NCI-H1930 (cell line): ENCODE measurements at places on chromosomes 11 and 22.

- DNase-seq: no peak
Measured at GRCh38 chr11:119509282-119509841, 86.4 kb upstream of the THY1 start.

DNA sequence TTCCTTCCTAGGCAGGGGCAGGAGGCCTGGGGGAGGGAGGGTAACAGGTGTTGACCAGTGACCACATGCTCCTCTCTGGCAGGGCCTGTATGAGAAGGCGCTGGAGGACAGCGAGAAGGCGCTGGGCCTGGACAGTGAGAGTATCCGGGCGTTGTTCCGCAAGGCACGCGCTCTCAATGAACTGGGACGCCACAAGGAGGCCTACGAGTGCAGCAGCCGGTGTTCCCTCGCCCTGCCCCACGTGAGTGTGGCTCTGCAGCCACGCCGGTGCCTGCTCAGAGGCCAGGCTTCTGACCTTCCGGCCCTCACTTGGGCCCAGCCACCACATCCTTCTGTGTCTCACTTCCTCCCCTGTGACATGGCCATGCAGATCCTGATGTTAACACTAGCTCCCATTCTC, 25.8 kb downstream of the ZC3H7B start:
- no peak for DNase-seq

DNA sequence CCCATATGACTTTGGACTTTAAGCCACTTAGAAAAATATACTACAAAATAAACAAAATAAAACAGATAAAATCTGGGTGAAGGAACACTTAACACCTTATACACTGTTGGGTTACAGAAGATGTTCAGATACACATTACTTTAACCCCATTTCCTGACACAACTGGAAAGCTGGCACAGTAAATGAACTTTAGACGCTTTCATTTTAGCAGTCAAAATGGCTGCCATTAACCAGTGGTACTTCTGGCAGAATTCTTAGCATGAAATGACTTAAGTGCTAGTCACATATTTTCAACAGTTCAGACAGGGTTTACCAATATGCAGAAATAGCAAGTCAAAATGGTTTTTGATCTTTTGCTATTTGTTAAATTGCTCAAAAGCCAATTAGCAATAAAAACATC, 37.9 kb downstream of the PIK3C2A start:
- no peak for DNase-seq

DNA sequence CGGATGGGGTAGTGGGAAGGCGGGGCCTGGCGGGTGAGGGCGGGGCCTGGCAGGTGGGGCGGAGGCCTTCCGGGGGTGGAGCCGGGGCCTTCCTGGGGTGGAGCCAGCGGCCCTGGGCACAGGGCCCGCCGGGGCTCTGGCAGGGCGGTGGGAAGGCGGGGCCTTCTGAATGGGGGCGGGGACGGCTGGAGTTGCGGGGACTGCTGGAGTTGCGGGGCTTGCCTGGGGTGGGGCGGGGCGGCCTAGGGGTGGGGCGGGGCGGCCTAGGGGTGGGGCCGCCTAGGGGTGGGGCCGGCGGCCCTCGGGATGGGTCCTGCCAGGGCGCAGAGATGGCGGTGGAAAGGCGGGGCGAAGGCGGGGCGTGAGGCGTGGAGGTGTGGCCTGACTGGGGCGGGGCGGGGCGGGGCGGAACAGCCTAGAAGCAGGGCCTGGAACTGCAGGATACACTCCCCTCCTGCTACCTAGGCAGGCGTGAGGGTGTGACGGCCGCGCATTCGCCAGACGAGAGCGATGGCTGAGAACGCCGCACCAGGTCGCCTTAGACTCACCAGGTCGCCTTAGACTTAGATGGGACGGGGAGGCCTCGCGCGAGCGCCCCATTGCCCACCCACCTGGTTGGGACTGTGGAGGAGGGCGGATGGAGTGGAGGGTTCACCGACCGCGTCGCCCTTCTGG, 19.3 kb downstream of the RRP7A start:
- no peak for DNase-seq
